ENCODE measurements at places on chromosomes 7 and 10.

DNA sequence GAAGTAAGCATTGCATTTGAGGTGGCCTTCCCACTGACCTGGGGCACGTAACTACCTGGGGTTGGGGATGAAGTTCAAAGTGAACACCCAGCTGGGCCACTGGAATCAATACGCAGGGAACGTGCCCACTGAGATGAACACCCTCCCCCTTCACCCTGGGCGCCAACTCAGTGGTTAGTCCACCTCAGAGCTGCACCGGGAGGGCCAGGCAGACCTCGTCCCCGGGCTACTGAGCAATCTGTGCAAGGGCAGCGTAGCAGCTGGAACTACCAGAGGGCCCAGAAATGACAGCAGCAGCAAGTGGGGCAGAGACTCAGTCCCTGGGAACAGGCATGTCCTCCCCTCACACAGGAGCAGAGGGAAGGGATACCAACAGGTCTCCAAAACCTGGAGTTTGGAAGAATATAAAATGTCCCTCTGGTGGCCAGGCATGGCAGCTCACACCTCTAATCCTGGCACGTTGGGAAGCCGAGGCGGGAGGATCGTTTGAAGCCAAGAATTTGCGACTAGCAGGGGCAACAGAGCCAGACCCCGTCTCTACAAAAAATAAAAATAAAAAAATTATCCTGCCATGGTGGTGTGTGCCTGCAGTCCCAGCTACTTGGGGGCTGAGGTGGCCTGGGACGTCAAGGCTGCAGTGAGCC, 143.9 kb downstream of the SH3PXD2A start:
- DNase-seq, result no peak

GRCh38 chr7:50298811-50299562, 5.5 kb upstream of the IKZF1 start:
- no peak for DNase-seq

DNA sequence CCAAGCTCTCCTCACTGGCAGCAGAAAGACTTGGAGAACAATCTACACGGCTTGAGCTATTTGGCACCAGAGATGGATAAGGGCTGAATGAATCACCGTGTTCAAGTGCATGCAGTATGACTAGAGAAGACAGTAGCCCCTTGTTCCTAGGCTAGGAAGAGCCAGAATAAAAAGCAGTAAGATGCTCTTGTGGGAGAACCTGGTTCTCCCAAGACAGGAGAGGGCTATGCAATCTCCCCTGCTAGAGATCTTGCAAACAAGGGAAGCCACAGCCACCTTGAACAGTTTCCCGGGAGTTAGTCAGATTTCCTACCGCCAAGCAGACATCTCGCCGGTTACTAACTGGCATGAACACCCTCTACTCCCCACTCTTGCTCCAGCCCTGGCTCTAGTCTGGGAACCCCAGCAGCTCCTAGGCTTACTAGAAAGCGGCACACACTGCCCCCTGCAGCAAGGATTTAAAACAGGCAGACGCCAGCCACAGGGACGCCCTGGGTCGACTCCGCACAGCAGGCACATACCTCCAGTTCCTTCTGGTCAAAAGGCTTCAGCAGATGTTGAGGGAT, 107.3 kb downstream of the SMURF1 start:
- no peak for DNase-seq

- DNase-seq, result no peak
Observed at GRCh38 chr7:22587322-22587721, 87.3 kb upstream of the STEAP1B start.

- DNase-seq, result no peak
Observed at GRCh38 chr7:93027044-93027443, 90.7 kb downstream of the SAMD9 start.

DNA sequence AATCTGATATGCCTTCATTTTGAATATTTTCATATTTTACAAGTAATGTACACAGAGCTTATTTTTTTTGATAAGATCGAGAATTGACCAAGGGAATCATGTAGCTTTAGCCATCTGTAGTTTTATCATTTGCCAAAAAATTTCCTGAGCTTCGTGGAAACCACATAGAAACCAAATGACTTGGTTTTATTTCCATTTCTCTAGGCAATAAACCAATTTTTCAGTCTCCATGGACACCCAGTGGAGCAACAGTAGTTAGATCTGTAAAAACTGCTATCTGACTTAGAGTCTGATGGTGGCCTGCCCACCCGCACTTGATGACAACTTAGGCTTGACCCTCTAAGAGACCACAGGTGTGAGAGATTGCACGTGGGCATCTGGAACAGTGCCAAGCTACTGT, 127.8 kb upstream of the CDK6 start:
- DNase-seq, result no peak

GRCh38 chr7:122038904-122039303, 105.1 kb downstream of the AASS start:
- no peak for DNase-seq

All from thoracic aorta (tissue), 2 donors.